ENCODE measurements at places on chromosomes 4 and X.

DNA sequence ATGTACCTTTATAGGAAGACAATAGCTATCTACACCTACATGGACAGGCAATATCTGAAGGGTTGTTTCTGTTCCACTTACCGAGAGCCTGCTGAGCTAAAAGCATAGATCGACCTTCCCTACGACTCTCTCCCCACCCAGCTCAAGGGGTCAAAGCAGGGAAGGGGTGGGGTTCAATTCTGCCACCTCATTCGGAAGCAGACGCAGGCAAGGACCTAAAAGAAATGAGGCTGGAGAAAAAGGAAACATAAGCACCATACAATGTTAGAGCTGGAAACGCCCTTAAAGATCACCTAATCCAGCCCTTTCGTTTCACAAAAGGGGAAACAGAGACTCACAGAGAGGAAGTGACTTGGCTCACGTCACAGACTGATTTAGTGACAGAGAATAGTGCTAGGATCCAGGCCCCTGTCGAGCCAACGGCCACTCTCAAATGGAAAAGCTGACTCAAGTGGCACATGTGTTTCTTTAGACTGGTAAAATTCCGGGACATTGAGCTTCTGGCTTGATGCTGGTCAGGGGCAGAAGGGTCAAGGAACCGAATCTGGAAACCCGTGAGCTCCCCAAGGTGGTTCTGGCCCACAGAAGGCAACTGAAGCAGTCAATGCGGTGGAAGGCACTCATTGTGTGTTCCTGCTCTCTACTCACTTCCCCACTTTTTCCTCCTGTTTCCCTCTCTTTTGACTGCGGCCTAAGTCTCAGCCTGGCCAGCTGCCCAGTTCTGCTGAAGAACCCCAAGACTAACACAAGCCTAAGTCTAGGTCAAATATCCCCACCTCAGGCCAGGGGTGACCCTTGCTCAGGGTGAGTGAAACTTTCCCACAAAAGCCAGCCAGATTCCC, 7.5 kb downstream of the SEPTIN6 start:
- no peak for DNase-seq

DNA sequence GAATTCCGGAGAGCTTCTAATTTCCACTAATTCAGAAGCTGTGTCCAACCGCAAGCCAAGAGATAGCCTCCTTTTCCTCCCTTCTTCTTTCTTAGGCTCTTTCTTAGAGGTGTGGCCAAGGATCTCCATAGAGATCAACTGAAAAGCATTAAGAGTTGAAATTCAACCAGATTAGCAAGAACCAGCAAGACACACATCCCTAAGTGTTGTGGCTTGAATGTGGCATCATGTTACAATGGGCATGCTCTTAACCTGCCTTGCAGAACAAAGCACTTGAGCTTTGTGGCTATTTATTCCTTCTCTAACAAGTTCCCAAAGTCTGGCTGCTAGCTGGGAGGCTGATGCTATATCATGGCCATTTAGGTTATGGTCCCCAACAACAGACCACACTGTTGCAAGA, 10.4 kb downstream of the ANOS1 start:
- no peak for DNase-seq

DNA sequence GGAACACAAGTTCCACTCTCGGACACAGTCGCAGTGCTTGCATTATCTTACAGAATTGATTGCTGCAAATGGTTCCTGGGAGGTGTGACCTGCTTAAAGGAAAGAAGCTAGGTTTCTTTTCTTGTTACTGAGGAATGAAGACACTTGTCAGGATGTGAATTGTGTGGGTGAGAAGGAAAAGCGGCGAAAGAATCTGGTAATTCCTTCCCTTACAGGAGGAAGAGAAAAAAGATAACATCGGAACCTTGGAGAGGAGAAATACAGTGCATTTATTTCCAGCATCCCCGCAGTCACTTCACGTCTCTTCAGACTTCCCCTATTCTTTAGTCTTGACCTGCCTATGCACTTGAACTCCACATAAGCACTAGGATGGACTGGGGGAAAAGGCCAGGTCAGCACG, 389 bp upstream of the CCSER1 start:
- no peak for DNase-seq

- no peak for DNase-seq
Measured at GRCh38 chr4:110395421-110395820, 80.5 kb upstream of the ENPEP start.

DNA sequence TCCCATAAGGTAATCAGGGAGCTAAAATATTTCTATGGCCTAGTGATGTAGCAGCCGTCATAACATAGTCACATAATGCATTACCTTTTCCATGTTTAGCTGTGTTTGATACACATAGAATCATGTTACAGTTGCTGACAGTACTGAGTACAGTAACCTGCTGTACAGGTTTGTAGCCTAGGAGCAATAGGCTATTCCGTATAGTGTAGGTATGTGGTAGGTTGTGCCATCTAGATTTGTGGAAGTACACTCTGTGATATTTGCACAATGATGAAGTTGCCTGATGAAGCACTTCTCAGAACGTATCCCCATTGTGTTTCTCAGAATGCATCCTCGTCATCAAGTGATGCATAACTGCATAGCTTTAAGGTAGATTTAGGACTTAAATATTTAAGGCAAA, 495.6 kb upstream of the ZFP42 start:
- no peak for DNase-seq

DNA sequence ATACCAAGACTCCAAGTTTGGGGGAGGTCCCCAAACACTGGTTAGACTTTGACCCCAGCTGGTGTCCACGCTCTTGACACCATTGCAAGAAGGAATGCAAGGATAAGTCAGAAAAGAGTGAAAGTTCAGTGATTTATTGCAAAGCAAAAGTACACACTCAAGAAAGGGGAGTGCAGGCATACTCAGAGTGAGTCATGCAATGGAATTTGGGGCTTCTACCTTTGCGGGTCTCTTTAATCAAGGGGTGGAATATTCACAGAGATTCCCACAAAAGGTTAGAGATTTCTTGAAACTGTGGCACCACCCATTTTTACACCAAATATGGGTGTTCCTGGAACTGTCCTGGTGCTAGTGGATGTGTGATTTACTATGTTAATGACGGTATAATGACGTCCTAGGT, 5.2 kb upstream of the SMIM10L2A start:
- DNase-seq = no peak

DNA sequence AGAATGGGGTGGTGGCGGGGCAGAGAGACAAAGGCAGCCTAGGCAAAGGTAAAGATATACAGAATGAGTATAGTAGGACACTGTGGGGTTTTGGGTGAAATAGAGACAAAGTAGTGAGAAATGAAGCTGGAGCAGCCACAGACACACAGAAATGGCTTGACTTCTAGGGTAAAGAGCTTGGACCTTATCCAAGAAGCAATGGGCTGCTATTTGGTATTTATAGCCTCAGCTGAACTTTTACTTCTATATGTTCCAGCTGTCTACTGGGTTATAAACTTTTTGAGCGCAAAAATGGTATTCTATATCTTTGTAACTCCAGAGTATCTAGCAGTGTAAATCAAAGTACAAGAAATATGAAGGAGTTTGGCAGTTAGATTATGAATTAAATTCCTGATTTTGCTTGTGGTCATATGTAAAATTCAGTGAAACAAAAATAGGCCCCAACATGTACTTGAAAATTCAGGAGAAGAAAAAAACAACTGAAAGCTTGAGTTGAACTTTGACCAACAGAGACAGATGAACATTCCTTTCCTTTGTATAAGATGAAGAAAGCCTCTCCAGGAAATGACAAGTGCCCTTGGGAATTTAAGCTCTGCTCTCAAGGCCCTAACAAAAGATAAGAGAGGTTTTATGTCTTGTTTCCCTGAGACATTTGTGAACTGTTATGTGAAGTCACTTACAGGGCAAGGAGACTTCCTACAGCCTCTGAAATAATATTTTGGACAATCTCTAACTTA, 354.1 kb downstream of the CHIC1 start:
- no peak for DNase-seq

GRCh38 chr4:11514779-11515419, 86.2 kb upstream of the HS3ST1 start:
- no peak for DNase-seq

DNA sequence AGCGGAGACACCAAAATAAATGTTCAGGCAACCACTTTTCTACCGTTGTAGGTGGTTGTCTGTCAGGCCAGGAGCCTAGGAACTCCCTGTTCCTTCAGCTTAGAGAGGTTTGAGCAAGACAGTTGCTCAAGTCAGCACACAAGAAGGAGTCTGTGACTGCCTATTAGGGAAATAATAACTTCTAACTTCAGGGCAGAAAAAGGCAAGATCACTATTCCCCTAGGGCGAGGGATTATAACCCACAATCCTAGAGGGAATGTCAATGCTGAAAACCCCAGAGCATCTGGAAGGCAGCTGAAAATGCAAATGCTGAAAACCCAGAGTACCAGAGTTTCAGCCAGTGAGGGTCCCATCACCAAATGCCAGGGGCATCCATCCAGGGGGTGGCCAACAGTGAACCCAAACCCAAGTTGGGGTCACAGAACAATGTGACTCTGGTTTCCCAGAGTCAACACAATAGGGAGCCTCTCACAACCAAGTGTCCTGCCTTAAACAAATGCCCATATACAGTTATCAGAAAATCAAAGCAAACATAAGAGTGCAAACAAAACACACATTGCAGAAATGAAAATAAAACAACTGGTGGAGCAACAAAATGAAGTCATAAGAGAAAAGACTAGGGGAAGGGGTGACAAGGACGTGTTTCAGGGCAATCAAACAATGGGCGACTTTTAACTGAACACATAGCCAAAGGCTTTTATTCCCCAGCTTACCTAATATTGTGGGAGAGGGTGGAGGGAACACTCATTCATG, 27.6 kb downstream of the MORF4L2 start:
- no peak for DNase-seq

All from aorta (tissue), 5 donors.